Activated CD8-positive, alpha-beta T cell treated with anti-CD3 and anti-CD28 coated beads for 36 hours (primary cell): ENCODE measurements at places on chromosomes 7 and 10.

DNA sequence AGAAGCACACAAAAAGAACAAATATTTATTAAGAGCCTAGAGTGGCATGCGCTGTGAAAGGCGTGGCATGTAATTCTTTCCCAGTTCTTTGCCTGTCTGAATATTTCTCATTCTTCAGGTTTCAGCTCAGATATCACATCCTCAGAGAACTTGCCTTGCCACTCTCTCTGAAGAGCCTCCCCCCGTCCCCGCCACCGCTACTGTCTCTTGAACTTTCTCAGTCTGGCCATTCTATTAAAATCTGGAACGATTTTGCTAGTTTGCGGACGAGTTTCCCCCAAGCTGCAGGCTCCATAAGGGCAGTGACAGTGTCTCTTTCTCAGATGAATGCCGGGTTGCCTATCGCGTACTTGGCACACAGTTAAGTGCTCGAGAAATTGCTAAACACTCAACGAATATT lies 787 bp upstream of the PLEKHA1 start:
- DNase-seq, result no peak

DNA sequence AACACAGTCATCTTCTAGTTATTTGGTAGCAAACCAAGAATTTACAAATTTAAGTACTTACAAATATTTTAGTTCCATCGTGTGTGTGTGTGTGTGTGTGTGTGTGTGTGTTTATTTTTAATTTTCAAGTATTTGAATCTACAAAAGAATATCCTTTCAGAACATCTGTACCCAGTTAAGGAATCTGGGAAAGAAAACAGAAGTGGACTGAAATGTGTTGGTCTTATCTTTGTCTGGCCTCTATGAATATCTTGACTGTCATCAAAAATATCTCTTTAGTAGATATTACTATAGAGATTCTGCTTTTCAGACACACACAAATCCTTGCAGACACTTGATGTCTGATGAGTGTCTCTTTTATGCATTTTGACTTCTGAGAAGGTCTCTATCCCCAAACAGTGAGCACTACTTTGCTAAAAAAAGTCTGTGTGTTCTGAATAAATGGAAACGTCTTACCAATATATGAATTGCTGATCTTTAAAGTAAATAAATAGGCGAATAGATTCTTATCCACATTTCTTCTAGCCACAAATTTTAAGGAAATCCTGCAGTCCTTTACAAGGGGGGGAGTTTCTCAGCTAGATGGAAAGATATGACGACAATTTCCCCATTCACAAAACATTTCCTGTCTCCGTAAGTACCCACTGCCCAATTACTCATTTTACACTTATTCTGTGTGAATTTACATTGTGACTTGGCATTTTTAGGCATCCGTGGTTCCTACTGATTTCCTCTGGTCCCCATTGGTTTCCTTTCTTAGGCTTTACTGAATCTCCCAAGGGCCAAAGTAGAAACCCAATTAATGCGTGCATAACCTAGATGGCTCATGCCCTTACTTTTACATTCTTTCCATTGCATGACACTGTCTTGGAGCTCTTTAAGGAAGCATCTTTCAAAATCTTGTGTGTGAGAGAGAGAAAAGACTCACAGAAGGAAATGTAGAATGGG lies 36.0 kb downstream of the NRCAM start:
- DNase-seq, result no peak

DNA sequence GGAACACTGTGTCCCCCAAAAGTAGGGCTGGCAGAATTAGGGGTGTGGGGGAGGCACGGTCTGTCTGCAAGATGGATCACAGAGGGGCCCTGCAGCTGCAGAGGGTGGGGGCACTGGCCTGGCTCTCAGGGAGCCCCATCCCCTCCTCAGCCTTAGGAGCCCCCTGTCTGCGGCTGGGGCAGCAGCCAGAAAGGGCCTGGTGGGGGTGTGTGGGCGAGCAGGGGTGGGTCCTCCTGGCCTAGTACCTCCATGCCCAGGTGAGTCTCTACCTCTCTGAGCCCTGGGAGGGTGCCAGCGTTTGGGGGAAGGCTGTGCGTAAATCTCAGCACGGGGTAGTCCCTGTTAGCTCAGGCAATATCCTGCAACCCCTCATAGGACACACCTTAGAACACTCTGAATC lies 280.5 kb upstream of the PPP2R2D start:
- DNase-seq, result no peak

GRCh38 chr10:110507346-110507745 lies 9.6 kb downstream of the DUSP5 start:
- DNase-seq, result no peak

- no peak for DNase-seq
Observed at GRCh38 chr10:63382066-63382465, 83.7 kb downstream of the JMJD1C start.
